ENCODE measurements at places on chromosomes 11 and 22.

DNA sequence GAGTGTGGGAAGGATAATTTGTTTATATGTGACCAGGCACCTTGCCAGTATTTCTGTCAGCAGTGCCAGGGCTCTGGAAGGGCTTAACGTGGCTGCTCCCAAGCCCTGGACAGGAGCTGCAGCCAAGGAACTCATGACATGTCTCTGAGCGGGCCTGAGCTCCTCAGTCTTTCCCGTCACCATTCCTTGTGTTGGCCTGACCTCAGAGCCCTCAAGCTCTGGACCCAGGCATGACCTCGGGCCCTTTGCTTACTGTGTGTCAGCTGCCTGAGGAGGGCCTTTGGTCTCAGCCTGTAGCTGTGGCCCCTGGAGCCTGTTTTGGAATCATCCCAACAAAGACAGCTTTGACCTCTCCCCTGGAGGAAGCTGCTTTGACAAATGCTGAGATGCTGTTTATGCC, 264.1 kb upstream of the PLET1 start:
- no peak for DNase-seq

DNA sequence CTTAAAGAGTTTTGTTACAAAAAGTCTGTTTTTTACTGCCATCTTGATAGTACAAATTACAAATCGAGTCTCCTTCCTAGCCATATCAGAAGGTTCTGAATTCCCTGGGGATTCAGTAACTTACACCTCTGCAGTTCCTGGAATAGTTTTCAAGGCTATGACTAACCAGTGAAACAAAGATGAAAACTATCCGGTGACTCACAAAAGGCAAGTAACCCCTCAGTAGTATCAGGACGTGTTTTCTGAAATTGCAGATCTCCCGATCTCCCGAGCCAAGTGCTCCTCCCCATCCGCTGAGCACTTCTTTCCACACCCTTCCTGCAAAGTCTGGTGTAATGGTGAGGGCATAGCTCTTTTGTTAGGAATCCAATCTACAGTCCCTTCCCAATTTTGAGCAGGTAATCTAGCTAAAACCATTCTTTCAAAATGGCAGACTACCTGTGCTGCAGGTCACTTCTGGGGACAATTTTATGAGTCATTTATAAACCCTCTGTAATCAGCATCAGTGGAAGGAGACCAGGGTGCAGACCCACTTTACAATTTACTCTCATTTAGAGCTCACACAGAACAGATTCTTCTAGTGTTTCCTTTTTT, 7.7 kb downstream of the E2F8 start:
- no peak for DNase-seq

- peak; percentile 75 for DNase-seq
Measured at GRCh38 chr22:25081409-25081824, 118.2 kb upstream of the CRYBB3 start.

DNA sequence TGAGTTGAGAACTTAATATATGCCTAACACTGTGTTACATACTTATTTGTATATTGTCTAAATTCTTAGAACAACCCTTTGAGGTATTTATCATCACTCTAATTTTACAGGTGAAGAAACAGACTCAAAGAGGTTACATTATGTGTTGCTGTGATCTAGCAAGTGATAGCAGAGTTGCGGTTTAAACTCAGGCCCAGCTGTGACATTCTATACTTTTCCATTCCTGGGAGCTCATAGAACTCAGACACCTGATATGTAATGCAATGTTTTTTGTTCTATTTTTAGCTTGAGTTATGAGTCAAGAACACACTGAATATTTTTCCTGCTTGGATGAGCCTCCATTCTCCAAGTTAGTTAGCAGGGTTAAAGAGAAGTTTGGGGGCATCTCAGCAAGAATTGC, 449.7 kb upstream of the DDI1 start:
- DNase-seq: no peak

DNA sequence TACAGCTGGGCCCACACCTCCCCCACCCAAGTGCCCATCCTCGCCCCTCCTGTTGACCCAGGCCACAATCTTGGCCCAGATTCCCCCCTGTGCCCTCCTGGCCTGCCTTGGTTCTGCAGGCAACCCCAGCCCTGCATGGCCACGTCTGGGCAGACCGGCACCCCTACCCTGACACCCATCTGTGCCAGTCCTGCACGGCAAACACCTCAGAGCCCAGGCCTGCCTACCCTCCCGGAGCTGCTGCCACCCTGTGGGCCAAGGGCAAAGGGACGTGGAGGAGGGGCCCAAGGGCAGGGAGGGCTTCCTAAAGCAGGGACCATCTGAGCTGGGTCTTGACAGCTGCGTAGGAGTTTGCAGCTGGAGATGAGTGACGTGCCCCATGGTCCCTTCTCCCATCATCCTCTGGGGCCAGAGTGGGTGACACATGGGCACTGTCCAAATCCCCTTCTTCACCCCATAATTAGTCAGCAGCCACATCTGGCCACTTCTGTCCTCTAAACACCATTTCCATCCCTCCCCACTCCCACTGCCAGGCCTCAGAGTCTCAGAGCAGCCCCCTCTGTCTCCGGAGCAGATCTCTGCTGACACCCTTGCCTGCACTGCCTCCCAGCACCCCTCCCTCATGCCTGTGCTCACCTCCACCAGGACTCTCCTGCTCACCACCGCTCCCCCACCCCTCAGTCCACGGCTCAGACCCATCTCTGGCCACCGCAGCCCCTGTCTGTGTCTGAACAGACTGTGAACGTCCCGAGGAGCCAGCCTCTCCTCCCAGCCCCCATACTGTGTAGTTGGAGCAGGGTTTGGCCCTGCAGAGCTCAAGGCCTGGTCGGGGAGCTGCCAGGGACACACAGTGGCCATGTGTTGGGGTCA, 35.6 kb upstream of the PPARA start:
- DNase-seq: no peak

GRCh38 chr22:27460591-27461347, 340.8 kb downstream of the MN1 start:
- no peak for DNase-seq

- no peak for DNase-seq
Measured at GRCh38 chr22:49873228-49873940, 19.7 kb downstream of the ZBED4 start.

GRCh38 chr11:128509621-128510389, 77.6 kb downstream of the ETS1 start:
- no peak for DNase-seq

DNA sequence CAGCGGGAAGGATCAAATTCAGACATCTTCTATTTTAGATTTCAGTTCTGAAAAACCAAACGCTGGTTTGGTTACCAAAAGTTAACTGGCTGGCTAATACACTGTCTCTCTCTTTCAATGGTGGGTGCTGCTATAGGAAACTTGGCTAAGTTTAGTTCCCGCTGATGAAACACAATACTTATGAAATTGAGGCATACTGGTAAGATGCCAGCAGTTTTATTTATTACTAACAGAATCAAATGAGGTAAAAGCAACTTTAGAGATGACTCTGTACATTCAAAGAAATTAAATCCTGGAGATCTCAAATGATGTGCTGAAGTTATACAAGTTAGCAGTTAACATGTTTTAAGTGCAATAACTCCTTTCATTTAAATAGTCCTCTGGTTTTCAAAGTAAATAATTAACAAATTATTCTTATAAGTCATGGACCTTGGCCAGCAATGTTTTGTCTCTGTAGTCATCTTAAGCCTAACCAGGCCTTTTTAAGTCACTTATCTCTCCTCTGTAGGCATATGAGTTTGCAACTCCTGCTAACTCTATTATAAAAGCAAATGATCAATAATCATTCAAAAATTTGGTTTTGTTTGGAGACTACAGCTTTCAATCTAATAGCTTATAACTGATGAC, 54.8 kb downstream of the PAK1 start:
- DNase-seq: no peak
